Tibial nerve (tissue), 4 donors: ENCODE measurements at places on chromosomes 1 and 21.

GRCh38 chr1:225896494-225896893 is 7.5 kb upstream of the LEFTY1 start:
- H3K27ac ChIP-seq: no peak overlapping the region
- no peaks in the 10 kb centered on the region for H3K27me3 ChIP-seq
- H3K4me3 ChIP-seq: no peak overlapping the region
- DNase-seq: no peak
- H3K4me1 ChIP-seq: no peaks in the 10 kb centered on the region

DNA sequence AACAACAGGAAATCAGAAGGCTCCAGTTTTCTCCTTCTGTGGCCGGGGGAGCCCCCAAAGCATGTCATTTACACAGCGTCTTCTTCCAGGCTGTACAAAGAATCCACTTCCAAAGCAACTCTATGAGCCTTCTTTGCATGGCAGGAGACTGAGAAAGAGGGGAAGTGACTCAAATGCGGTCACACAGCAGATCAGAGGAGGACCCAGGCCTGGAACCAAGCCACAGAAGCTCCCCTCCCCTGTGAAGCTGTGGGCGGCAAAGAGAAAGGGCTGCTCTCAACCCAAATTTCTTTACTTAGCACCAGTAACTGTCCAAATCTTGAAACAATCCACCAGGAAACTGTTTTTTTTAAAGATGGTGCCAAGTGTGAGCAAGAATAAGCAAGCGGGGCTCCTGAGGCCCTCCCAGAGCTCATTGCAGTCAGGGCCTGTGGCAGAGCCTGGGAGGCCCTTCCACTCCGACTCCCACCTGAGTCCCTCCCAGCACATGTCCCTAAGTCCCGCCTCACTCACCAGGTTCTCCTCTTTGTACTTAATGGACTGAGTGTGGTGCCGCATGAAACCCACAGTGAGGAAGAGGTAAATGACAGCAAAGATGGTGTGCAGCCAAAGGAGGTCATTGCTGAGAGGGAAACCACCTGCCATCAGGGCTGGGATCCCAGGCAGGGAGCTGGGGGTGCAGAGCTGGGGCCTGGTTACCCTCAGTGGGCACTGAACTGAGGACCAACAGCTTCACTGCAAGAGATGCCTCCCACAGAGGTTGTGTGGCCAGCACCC is 15.9 kb downstream of the TMEM63A start:
- no peak overlapping the region for H3K27ac ChIP-seq
- no peaks in the 10 kb centered on the region for H3K27me3 ChIP-seq
- H3K4me1 ChIP-seq: peaks cover 3% of the 10 kb centered on the region
- DNase-seq: no peak
- H3K4me3 ChIP-seq: no peak overlapping the region
- peaks cover 100% of the 10 kb centered on the region for H3K36me3 ChIP-seq

DNA sequence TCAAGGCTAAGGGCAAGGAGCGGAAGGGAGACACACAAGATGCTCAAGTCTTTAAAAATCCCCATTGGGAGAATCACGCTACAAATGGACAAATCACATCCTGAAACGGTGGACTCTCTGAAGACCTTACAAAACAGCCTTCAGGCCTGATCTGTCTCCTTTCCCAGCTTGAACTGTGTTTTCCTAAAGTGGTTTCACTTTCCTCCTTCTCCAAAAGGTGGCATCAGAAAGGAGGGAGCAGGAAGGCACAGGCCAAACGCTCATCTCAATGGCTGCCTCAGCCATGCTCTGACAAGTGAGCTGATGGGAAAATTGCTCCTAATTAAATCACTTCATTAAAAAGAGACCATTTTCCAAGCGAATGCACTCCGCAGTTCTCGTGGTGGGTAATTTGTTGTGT is 47.7 kb downstream of the UTP25 start:
- H3K27me3 ChIP-seq: no peaks in the 10 kb centered on the region
- no peaks in the 10 kb centered on the region for H3K36me3 ChIP-seq
- H3K4me1 ChIP-seq: peaks cover 29% of the 10 kb centered on the region
- no peak overlapping the region for H3K4me3 ChIP-seq
- no peak for DNase-seq

DNA sequence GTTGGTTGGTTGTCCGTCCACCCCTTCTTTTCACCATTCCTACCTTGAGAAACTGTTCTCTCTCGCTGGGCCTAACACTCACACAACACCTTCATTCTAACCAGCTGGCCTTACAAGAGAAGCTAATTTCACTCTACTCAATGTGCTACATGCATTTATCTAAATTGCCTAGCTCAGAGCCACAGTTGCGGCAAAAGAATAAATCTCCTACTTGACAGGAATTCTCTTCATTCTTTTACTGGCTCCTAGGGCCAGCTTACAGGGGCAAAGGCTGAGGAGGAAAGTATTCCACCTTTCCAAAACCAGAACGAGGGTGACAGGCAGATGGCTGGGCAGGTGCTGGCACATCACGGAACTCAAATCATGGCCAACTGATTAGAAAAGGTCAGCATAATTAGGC is 6.5 kb downstream of the F3 start:
- no peak for DNase-seq
- no peaks in the 10 kb centered on the region for H3K27me3 ChIP-seq
- H3K4me3 ChIP-seq: no peak overlapping the region
- H3K27ac ChIP-seq: no peak overlapping the region
- peaks cover 26% of the 10 kb centered on the region for H3K4me1 ChIP-seq
